ENCODE measurements at places on chromosomes 2 and 18.
A peak's percentile ranks its signal among the peaks of the same experiment; 100 is the strongest.

DNA sequence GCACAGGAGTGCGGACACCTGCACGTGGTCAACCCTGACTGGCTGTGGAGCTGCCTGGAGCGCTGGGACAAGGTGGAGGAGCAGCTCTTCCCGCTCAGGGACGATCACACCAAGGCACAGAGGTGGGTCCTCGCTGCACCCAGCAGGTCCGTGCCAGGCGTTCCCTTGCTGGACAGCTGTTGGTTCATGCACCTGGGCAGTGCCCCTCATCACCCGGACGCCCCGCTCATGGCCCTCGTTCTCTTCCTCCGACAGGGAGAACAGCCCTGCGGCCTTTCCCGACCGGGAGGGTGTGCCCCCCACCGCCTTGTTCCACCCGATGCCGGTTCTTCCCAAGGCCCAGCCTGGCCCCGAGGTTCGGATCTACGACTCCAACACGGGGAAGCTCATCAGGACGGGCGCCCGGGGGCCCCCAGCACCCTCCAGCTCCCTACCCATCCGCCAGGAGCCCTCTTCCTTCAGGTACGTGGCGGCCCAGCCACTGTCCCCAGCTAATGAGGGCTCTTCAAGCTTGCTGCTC lies 38.0 kb downstream of the CTDP1 start:
- DNase-seq = no peak

DNA sequence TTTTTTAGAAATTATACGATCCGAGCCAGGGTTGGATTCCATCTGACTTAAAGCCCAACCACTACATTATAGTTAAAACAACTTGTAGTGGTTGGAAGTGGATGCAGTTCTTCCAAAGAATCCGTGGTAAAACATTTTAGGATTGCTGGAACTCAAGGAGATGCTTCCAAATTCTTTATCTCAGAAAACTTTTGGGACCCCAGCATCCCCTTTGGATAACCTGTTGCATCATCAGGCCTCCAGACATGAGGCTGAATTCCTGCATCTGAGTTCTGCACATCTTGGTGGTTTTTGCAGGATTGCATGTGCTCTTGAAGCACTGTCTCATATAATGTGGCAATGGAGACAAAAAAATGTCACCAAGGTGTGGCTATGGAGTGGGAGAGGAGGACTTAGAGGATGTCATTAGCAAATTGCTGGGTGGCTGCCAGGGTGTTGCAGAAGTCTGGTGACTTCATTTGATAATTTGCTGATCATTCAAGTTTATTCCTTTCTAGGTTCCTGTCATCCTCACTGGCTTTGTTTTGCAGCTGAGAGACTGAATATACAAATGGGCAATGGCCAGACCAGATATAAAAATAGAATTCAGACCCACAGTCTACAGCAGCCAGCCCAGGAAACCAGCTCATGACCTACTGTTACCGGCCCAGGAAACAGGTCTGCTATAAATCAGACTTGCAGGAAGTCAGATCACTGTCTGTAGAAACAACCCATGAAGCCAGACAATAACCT lies 207.7 kb downstream of the BCL2 start:
- DNase-seq = peak; percentile 33

- DNase-seq = no peak
Observed at GRCh38 chr2:181828122-181828705, 63.3 kb upstream of the ITPRID2 start.

- no peak for DNase-seq
Observed at GRCh38 chr2:70981866-70982810, 3.7 kb downstream of the ANKRD53 start.

GRCh38 chr18:63468575-63468974 lies 8.2 kb upstream of the SERPINB5 start:
- no peak for DNase-seq

DNA sequence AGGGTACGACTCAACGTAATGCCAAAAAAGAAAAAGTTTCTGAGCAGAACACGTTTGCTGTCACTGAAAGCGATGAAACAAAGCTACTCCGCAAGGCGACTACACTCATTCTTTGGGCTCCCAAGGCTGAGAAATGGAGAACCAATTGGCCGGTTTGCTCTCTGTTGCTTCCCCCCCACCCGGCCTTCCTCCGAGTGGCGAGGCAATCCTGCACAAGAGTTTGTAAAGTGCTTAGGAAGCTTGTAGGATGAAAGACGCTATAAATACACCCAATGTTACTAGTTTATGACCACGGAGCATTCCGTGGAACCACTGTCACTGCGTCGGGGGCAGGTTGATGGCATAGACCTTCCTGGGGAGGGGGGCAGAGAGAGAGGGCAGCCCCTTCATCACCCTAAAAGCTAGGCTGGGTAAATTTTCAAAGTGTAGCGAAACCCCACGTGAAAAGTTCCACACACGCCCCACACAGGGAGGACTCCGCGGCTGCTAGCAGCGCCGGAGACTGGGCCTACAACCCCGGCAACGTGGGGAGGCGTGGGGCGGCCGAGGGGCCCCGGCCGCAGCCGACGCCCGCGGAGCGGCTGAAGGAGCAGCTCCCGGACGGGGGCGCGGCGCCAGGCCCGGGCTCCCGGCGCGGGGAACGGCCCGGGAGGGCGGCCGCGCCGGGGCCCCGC lies 915 bp downstream of the CUL3 start:
- peak; percentile 11 for DNase-seq

- DNase-seq = no peak
Observed at GRCh38 chr2:153870308-153870707, 1.4 kb upstream of the GALNT13 start.

DNA sequence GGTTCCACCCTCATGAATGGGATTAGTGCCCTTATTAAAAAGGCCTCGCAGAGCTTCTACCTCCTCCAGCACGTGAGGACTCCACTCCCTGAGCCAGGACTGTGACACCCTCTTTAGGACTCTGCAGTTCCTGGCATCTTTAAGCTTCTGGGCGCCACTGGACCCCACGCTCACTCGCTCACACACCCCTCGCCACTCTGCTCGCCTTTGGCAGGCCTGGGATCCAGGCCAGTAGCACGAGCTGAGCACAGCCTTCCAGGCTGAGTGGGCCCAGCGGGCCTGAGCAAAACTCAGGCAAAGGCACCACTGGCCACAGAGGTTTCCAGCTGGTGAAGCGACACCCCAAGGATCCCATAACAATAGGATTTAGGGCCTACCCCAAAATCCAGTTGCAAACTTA lies 107.9 kb upstream of the GPC1 start:
- no peak for DNase-seq

- no peak for DNase-seq
Observed at GRCh38 chr18:11526675-11527074, 82.7 kb upstream of the SLC35G4 start.
